Kidney epithelial cell (primary cell): ENCODE measurements at places on chromosomes 1 and 21.

GRCh38 chr1:24108334-24109165, 3.4 kb downstream of the MYOM3 start:
- DNase-seq = peak; percentile 80

- DNase-seq = no peak
Observed at GRCh38 chr1:180632326-180633056, 669 bp downstream of the XPR1 start.

GRCh38 chr1:67166196-67166595, at the start of gene IL23R:
TSS of gene IL23R (plus strand) at chr1:67166454. CDS start at chr1:67168121, 1,667 bp downstream.
- DNase-seq = no peak

DNA sequence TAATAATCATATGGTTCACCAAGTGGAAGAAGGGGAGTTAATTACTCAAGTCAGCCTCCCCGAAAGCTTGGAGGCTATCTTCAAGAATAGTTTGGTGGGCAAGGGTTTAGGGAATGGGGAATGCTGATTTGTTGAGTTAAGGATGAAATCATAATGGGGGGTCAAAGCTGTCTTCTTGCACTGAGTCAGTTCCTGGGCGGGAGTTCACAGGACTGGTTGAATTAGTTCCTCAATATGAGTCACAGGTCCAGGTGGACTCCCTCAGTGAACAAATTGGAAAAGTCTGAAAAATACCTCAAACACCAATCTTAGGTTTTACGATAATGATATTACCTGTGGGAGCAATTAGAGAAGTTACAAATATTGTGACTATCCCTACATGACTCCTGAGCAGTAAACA, 115.2 kb upstream of the COA6 start:
- DNase-seq = no peak
